ENCODE measurements at places on chromosomes 12 and 14. TPM values are rescaled to one million over a fixed set of nuclear protein-coding genes. Genes with fewer than 3 reads are reported as not detected.

DNA sequence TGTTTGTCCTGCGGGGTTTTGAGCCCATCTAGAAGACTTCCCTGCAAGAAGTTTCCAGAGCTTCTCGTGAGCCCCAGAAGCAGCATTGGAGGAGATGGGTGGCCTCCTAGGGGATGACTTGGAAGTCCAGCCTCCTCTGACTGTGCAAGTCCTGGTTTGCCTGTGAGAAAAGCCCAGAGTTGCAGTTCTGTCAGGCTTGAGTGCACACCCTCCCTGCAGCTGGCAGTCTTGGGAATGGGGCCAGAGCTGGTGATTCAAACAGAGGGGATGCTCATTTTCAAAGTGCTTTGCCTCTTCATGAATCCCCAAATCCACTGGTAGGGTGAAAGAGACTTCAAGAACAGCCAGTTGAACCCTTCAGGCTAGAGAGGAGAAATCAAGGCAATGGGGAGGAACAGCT lies 3.9 kb upstream of the PPP1R1A start:
- no peak for DNase-seq

GRCh38 chr12:44571006-44571550 lies 305.0 kb downstream of the NELL2 start:
- DNase-seq, result no peak

- no peak for DNase-seq
These were observed 207.9 kb downstream of the EFCAB11 start for GRCh38 chr14:89746654-89747053.

The TAS2R30 gene
- polyA plus RNA-seq, result 0.08 TPM

DNA sequence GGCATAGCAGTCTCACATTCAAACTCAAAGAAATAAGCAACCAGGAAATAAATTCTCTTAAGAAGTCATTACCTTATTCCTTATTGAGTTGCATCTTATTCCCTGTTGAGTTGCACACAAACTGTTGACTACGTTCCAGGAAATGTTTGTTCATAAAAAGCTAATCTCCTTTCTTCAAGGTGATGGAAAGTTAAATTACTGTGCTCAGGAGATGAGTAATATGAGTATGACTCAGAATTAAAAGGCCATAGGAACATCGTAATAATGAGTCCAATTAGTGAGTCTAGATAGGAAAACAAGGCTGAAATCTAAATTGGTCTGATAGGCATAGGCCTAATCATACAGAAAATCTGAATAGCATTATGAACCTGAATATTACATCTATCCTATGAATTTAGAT lies 203.1 kb downstream of the SLC2A13 start:
- no peak for DNase-seq

The CFAP54 gene
- polyA plus RNA-seq, result 0.87 TPM

The CLEC2B gene
- not detected for polyA plus RNA-seq

DNA sequence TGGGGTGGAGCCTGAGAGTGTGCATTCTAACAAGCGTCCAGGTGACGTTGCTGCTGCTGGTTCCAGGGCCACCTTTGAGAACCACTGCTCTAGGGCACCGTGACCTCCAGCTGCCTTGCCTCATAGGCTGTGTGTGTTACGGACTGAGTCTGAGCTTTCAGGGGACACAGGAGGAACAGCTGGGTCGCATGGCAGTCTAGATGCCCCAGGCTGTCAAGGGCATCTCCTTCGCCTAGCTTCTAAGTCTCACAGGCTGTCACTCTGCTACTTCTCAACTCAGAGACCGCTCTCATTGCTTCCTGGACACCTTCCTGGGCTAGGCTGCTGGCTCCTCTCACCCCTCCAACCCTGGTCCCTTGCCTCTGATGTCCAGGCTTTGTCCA lies 965 bp downstream of the KRT73 start:
- no peak for DNase-seq

DNA sequence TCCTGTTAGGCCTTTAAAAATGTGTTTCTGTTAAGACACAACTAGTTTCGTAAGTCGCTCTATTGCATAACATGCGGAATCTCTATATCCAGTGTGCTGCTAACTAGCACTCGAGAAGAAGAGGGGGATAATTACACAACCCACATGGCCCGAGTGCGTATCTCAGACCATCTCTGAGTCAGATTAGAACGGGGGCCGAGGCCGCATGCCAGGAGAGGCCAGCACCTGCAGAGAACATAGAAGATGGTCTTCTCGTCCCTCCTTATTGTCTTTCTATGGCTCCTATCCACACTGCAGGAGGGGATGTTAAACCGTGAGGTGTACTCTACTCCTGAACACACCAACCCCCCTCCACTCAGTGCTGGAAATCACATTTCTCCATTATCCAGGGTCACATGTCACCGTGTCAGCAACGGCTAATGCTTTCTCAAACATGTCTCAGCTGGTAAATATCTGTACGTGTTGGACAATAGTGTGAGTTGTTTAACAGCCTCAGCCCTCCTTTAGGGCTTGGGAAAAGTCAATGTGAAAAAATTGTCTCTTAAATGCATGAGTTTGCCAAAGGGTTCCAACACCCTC lies 56.3 kb downstream of the CCDC88C start:
- DNase-seq, result no peak
